Astrocyte (in vitro differentiated cells and primary cell): ENCODE measurements at places on chromosomes 11 and 22.
A peak's percentile ranks its signal among the peaks of the same experiment; 100 is the strongest.

- DNase-seq = peak; percentile 18
These were observed 30.9 kb upstream of the CARS1 start for GRCh38 chr11:3087821-3088800.

- DNase-seq = no peak
These were observed 13.9 kb downstream of the OR5B3 start for GRCh38 chr11:58392746-58393145.

DNA sequence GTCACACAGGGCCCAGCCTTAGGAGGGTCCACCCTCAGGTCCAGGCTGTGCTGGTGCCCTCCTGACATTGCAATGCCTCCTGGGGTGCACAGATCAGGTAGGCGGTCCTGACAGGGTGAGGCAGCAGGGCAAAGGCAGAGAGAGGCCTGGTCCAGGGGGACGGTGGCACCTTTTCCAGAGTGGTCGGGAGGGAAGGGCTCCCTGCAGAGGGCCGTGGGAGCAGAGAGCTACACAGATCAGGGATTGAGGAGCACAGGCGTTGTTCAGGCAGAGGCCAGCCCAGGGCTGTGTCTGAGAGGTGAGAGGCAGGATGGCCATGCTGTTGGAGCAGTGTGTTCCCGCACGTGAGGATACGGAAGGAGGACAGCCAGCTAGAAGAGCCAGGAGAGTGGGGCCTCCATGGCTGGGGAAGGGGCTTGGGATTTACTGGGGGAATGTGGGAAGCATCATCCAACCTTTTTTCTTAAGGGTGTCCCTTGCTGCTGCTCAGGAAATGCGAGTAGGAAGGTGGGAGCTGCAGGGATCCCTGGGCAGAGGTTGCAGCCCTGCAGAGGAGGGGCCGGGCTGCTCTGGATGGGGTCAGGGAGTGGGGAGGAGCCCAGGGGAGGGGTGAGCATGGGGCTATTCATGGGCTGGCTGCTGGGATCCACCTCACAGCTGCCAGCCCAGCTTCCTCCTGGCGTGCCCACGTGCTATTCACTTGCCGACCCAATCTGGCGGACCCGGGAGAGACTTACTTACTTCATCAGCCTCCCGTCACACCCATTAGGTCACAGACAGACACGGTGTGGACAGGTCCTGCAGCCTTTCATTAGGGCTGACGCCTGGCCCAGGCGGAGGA is 1516.4 kb downstream of the TBC1D22A start:
- DNase-seq = no peak

DNA sequence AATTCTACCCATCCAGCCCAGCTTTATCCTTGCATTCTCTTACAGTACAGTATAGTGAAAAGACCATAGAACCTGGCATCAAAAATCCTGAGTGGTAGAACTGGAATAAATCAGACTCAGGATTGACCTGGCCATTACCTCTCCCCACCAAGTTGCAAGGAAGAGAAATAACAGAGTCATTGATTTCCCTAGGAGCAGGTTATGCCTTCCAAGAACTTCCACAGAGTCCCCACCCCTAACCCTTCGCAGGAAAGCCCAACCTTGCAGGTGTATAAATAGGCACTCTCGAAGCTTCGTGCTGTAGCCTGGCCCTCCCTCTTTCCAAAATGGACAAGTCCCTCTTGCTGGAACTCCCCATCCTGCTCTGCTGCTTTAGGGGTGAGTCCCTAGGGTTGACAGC is at the start of gene PATE1:
PATE1 (plus strand) TSS at position 301 of the 400 bp plus-strand sequence; CDS start at position 327, 26 bp downstream.
- no peak for DNase-seq
